Gastrocnemius medialis (tissue), 4 donors: ENCODE measurements at places on chromosomes 5 and 9.

DNA sequence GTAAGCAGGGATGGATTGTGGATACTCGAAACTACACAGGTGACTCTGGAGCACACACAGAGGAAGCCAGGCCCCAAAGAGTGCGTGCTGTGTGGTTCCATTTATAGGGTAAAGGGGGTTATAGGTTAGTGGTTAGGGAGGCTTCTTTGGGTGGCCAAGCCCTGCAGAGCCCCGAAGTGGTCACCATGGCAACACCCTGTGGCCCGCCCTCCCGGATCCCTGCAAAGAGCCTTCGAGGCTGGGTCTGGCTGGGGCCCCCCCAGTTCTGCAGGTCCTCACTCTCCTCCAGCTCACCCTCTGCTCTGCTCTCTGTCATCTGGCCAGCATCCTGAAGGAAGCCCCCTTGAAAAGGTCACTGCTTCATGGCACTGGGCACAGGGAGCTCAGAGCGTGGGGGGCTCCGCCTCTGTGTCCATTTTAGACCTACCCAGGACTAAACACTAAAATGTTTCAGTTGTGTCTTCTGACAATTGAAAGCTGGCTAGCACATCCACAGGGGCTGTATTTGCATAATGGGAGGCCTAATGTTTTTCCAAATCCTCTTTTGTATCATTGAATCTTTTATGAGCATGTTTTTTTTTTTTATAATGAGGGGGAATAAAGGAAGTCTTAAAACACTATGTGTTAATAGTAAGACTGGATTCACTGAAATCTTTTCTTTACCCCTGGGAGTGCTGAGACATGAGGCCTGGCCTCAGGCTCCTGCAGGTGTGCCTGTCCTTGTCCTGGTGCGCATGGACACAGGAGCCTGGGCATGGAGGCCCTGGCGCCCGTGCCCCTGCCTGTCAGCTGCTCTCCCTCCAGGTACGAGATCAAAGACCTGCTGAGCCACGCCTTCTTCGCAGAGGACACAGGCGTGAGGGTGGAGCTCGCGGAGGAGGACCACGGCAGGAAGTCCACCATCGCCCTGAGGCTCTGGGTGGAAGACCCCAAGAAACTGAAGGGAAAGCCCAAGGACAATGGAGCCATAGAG, 55.3 kb downstream of the WNK2 start:
- no peak for DNase-seq

DNA sequence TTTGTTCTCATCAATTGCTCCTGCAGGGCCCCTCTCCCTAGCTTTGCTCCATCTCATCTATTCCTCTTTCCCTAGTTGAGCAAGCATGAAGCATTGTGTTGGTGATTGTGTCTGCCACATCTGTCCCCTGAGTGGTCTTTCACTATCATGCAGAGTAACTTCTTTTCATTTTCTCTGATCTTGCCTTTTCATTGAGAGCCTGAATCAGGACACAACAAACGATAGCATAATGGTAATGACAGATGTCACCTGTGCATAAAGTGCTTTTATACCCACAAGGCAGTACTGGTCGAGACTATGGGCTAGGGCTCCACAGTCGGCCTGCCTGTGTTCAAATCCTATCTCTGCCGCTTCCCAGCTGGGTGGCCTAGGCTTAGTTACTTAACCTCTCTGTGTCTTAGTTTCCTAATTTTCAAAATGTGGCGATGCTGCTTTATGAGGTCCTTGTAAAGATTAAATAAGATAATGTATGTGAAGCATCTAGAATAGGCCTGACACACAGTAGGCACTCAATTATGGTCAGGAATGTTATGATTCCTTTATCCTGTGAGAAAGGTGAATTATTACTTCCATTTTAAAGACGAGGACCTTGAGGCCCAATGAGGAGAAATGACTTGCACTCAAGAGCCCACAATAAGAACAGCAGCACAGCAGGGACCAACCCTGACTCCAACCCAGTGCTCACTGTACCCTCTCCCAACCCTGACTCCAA, 137.1 kb upstream of the ZNF618 start:
- DNase-seq, result no peak

- no peak for DNase-seq
Measured at GRCh38 chr5:68891718-68892117, 202.1 kb upstream of the SLC30A5 start.

DNA sequence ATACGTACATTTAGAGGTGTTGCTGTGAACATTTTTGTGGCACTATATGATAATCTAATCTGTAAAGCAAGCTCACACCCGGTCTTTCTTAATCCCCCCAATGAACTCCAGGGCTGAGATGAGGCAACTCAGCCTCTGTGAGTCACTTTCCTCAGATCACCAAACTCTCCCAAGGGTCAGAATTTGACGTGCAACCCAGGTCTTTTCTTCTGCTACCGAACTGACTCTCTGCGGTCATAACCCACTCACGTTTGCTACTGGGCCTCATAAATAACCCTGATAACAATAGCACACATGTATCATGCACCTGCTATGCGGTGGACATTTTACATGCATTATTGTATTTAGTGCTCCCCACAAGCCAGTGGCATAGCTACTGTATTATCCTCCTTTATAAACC, 153.1 kb downstream of the DROSHA start:
- DNase-seq, result no peak

GRCh38 chr5:158294701-158295100, 435.8 kb upstream of the CLINT1 start:
- DNase-seq, result no peak

DNA sequence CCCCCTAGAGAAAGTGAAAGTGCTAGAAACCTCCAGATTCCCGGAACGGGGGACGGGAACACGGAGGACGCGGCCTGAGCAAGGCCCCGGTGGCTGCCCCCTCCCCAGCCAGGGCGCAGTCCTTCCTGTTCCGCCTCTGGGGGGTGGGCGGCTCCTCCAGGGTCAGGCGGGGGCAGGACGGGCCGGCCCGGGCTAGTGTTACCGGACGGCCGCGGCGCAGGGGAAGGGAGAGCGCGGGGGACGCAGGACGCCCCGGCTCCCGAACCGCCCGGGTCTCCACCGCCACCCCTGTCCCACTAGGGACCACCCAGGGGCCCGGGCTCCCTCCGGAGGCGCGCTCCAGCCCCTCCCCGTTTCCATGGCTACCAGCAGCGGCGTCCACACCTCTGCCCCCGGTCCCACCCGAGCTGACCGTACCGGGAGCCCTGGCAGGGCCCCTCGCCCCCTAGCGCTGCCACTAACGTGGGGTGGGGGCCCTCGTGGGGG, 579 bp downstream of the SLC12A7 start:
- DNase-seq, result no peak

- DNase-seq, result no peak
Measured at GRCh38 chr5:128708841-128709240, 170.8 kb upstream of the FBN2 start.

- DNase-seq, result no peak
Measured at GRCh38 chr5:90956511-90957097, 398.0 kb downstream of the ADGRV1 start.

- no peak for DNase-seq
Measured at GRCh38 chr9:93697352-93698139, 121.2 kb downstream of the PHF2 start.

DNA sequence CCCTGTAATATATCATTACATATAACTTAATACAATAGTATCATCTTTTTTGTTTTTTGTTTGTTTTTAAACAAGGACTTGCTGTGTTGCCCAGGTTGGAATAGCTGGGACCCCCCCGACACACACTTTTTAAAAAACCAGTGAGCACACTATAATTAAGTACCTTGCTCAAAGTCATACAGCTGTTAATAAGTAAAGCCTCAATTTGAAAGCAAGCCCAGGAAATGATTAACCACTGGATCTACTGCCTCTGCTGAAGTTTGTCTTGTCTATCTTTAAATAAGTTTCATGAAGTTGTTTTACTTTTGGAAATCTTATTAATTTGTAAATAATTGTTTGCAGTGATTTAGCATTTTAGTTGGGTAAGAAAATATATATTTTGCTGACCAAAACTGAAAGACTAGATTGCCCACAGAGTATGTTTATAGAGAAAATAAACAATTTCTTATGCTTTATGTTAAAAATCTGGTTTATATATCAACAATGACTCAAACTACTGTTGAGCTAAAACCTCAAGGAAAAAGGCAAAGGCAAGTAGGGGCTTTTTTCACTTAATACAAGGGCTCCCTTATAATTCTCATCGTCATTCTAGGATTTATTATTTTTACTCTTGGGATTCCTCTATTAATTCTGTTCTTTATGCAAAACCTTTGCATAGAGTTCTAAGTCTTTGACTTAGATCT, 5.8 kb upstream of the CARNMT1 start:
- no peak for DNase-seq

GRCh38 chr9:120966013-120966369, 39.4 kb upstream of the TRAF1 start:
- no peak for DNase-seq

- no peak for DNase-seq
Measured at GRCh38 chr5:148849461-148849860, 23.1 kb downstream of the ADRB2 start.
